Neuronal stem cell (in vitro differentiated cells): ENCODE measurements at places on chromosomes 6 and 20.

DNA sequence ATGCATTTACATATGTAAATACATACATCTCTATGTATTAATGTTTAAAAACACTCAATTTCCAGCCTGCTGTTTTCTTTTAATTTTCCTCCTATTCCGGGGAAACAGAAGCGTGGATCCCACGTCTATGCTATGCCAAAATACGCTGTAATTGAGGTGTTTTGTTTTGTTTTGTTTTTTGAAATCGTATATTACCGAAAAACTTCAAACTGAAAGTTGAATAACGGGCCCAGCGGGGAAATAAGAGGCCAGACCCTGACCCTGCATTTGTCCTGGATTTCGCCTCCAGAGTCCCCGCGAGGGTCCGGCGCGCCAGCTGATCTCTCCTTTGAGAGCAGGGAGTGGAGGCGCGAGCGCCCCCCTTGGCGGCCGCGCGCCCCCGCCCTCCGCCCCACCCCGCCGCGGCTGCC, 355 bp upstream of the BMP2 start:
- DNase-seq: no peak

- peak; percentile 70 for DNase-seq
Measured at GRCh38 chr20:59495894-59496510, 108.3 kb upstream of the PHACTR3 start.

- DNase-seq: no peak
Measured at GRCh38 chr20:60116128-60116909, 158.1 kb downstream of the CDH26 start.

GRCh38 chr6:35739645-35740524, 3.1 kb downstream of the ARMC12 start:
- DNase-seq: no peak

GRCh38 chr6:32046450-32047083, 8.4 kb downstream of the CYP21A2 start:
- DNase-seq: peak; percentile 51

GRCh38 chr6:24228123-24228522, 102.1 kb downstream of the NRSN1 start:
- no peak for DNase-seq

- DNase-seq: no peak
Measured at GRCh38 chr6:118524686-118525085, 23.4 kb upstream of the PLN start.

DNA sequence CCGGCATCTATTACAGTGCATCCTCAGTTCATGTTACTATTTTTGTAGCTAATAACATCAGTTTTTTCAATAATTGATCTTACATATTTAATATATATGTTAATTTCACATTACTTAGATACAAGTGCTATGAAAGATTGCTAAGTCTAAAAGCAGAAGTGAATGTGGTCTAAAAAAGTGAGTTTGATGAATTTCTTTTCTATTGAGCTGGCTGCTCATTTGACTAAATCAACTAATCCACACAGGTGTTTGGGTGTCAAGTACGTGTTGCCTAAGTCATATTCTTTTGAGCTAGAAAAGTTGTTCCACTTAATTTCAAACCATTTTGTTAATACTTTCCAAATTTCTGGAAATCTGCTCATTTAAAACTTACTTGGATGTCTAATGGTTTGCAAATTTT, 46.6 kb upstream of the EZR start:
- no peak for DNase-seq

DNA sequence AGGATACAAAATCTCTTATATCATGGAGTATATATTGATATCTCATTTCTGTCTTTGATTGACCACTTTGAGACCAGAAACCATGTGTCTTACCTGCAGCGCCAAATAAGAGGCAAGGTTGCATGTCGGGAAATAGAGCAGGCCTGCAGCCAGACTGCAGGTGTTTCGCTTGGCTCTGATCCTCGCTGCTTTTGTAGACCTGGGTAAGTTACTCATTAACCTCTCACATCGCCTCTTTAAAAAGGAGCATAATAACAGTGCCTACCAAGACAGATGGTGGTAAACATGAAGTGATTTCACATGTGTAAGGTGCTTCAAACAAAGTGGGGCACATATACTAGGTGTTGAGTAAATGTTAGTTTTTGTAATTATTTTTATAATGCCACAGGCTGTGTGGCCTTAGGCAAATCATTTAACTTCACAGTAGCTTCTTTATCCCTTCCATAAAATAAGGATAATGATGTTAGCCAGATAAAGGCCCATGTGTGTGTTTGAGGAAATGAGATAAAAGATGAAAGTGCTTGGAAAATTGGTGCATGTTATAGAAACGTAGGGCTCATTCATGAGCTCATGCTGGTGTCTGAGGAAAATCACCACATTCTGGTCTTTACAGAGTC, 248.8 kb upstream of the MAP3K7 start:
- no peak for DNase-seq

DNA sequence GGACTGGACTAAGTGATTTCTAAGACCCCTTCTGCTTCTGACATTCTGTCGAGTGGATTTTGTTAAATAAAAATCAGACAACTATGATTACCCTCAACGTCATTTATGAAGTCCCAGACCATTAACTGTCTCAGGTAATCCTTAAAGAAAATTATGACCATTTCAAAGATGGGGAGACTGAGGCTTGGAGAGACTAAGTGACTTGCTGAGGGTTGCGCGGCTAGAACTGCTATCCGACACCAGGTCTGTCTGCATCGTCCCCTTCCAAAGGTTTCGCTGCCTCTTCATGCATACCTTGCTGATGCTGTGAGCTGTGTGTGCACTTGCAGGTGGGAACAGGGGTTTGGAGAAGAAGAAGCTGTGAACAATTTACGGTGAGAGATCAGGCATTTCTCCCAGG, 3.1 kb downstream of the SNPH start:
- DNase-seq: no peak

GRCh38 chr6:45495429-45496084, 117.8 kb upstream of the SUPT3H start:
- DNase-seq: no peak

- no peak for DNase-seq
Measured at GRCh38 chr6:130675072-130675471, 152.1 kb upstream of the SMLR1 start.

DNA sequence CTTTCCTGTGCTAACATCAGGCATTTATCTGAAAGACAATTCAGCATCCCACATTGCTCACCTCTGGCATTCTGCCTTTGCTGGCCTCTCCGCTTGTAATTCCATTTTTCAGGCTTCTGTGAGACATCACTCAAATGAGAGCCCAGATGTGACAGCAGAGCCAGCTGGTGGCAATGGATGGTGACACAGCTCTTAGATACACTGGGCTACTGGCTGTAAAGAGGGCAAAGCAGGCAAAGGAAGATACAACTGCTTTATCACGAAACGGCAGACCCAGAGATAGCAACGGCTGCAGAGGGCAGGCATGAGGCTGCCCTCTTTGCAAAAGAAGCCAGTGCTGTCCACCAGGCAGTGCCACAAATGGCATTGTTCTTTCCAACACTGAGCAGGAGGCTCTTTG, 329.8 kb downstream of the KIF16B start:
- DNase-seq: no peak

- no peak for DNase-seq
Measured at GRCh38 chr6:44309631-44310030, 3.5 kb downstream of the AARS2 start.

- no peak for DNase-seq
Measured at GRCh38 chr6:145032562-145033145, 702.7 kb downstream of the EPM2A start.

DNA sequence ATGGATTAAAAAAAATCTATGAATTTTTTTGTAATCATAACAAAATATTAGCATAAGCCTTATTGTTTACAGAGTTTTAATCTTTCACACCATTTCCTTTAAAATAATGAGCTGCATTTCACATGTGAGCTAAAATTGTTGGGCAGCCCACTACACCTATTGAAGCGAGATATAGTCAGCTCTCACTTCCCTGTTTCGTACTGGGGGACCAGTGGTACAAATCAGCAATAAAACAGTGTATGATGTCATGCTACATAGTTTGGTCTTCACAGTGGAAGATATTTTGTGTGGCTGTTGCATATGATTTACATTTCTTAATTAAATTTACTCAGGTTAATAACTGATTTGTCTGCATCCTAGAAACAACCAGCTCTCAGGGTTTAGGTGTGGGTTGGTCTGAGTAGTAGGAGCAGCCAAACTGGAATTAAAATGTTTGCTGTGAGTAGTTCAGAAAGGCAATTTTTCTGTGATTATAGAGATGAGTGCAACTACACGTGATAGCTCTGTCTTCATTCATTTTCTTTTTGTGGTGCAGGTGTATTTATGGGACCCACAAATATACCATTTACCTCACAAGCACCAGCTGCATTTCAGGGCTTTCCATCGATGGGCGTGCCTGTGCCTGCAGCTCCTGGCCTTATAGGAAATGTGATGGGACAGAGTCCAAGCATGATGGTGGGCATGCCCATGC, 99.3 kb downstream of the B3GAT2 start:
- DNase-seq: no peak

DNA sequence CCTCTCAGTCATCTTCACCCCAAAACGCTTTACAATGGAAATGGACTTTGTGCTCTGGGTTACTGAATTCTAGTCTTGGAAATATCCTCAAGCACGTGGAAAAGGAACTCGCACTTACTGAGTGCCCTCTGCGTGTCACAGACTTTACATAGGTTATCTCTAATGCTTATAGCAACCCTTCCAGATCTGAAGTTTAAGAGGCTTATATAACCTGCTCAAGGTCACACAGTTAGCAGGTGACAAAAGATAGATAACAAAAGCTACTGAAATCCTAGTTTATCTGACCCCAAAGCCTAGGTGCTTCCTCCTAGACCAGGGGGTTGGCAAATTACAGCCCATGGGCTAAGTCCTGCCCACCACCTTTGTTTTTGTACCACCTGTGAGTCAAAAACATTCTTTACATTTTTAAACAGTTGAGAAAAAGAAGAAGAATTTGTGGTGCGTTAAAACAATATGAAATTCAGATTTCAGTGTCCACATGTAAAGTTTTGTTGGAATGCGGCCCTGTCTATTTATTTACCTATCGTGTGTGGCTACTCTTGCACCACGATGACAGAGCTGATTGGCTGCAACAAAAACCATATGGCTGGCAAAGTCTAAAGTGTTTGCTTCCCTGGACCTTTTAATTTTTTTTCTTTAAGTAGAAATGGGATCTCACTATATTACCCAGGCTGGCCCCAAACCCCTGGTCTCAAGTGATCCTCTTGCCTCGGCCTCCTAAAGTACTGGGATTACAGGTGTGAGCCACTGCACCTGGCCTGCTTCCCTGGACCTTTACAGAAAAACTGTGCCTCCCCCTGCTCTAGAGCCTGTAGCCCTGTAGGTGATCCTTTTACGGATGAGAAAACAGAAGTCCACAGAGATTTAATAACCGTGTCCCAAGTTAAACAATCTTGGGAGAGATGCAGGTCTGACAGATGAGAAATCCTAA, 110.2 kb upstream of the RREB1 start:
- no peak for DNase-seq

GRCh38 chr6:43986177-43986825, 141.0 kb downstream of the MRPL14 start:
- no peak for DNase-seq

- DNase-seq: no peak
Measured at GRCh38 chr6:108295676-108296075, 822 bp downstream of the AFG1L start.

DNA sequence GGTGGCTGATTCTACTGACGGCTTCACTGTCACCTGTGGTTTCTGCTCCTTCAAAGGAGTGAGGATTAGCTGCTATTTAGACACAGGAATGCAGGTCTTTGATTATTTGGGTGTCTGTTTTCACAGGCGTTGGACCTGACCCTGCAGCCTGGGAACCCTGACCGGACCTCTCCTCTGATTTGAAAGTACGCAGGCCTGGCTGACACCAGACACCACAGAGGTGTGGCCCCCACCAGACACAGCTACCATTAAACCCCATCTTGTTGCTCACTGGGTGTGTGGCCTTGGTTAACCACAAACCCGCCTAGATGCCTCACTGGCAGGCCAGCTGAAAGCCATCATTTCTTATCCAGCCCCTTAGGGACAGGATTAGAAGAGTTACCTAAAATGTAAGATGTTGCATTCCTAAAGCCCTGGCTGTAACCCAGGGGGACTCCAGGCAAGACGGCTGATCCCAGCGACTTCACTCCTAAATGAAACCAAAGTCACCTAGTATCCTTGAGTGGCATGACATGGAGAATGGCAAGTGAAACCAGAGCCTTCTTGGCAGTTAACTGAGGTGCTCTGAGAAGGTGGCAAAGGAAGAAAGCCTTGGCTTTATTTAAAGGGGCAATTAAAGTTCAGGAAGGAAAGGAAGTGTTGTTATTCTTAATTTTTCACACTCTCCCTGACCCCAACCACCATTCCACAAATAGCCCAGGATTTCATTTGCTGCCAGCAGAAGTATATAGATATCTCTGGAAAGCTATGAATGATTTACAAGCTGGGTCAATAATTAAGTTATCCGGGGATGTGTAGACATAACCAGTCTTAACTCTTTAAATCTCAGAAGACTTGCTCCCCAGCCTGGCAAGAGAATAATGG, 169.9 kb downstream of the QRSL1 start:
- no peak for DNase-seq

DNA sequence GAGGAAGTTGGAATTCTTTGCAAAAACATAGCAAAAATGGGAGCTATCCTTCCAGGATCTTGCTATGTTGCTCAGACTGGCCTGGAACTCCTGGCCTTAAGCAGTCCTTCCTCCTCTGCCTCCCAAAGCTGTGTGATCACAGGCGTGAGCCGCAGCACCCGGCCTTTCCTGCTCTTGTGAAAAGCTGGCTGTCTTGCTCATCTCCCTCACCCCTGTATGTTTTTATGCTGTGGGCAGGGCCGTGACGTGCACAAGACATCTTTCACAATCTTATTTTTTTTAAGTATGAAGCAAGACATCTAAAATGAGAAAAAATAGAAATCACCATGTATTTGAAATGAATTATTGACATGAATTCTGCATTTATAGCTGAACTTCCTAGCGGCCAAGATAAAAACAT, 110.4 kb downstream of the SAMD5 start:
- no peak for DNase-seq

DNA sequence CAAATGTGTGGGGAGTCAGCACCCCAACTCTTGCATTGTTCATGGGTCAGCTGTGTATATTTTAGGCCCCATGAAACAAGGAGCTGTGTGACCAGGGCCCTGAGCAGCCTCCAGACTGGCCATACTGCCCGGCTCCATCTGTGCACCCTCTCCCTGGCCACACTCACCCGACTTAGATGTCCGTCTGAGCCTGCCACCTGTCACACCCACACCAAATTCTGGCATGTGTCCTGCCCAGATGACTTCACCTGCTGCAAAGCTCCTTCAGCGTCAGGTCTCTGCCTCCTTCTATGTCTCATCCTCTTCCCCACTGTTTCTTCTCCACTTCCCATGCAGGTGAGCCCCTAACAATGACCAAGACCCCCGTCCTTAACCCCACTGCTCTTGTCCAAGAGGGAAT, 88.1 kb upstream of the THBS2 start:
- DNase-seq: no peak
